Hypothalamus (tissue), 51 donors: ENCODE measurements at places on chromosomes 11 and 22.

DNA sequence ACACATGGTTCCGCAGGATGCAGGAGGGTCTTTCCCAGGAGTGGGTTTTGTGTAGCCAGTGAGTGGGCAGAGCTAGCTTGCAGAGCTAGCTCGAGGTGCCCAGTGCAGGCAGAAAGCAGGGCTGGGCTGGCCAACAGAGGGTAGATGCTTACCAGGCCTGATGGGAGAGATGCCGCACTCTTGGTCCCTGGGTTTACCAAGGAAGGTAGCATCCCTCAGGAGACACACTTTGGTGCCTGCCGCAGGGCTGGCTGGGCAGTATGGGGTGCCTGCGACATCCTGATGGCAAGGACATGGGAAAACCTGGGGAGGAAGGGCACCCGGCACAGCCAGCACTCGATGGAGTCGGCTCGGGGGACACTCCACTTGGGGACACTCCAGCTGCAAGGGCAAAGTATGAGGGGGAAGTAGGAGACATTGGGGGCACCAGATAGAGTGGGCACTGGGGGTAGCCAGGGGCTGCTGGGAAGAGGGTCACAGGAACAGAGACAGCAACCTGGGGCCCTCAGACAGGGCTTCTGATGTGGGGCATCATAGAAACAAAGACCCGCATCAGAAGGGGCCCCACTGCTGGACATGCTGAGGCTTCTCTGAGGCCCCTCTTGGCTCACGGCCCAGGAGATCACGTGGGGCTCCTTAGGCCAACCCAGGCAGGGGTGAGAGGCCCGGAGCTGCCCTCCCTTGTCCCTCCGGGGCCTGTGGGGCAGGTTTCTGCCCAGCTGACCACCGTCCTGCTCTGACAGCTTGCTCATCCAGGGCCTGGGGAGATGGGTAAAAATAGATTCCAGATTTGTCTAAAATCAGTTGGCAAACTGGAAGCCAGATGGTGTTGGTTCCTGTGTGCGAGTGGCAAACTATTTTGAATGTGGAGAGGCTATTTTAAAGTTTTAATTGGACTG, 89.8 kb downstream of the MORC2 start:
- DNase-seq = no peak

DNA sequence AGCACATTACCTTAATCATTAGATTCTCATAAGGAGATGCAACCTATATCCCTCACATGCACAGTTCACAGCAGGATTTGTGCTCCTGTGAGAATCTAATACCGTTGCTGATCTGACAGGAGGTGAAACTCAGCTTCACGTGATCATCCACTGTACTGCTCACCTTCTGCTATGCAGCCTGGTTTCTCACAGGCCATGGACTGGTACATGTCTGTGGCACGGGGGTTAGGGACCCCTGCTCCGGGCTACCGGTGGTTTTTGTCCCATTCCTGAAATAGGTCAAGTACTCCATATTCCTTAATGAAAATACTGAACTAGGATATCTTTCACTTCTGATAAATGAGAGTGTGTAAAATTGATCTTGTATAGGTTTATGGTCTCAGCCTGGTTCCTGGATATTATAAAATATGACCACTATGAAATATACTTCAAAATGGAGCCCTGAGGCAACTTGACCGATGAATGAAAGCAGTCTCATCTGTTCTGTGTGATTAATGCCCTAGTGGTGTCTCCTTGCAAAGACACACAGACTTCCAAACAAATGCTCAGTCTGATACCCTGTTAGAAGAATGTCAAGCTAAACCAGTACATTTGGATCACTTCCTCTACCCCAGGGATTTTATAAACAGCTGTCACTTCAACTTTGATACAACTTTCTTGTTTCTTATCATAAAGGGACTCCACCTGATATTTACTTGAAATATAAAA, 492.9 kb upstream of the ANO3 start:
- DNase-seq = no peak

DNA sequence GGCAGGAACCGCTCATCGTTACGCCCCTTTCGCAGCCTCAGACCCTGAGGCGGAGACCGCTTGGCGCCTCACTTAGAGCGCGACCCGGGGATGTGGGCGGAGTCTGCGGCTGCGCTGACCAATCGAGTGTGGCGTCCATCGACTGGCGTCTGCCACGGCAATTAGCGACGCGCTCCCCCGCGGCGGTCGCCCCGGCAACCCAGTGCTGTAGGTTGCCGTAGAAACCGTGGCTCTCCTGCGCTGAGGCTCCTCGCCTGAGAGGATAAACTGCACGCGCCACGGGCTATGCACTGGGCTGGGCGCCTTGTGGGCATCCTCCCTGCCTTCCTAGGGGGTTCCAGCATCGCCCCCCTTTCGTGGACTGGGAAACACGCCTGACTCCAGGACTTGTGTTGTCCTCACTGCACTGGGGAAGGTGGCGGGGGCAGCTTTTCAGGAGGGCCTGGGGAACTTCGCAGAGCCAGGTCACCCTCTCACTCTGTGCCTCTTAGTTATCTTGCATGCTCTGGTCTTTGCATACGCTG, 701 bp upstream of the P2RX6 start:
- DNase-seq = peak; percentile 89

- DNase-seq = no peak
Measured at GRCh38 chr11:106464728-106465127, 387.3 kb downstream of the AASDHPPT start.
